ENCODE measurements at places on chromosomes 4 and X. TPM values are rescaled to one million over a fixed set of nuclear protein-coding genes. Genes with fewer than 3 reads are reported as not detected.

The TMEM35A gene
- total RNA-seq, result 0.17 TPM

The SHOX gene
- total RNA-seq, result not detected

The PABPC4L gene
- 0.54 TPM for total RNA-seq

The JAKMIP1 gene
- not detected for total RNA-seq

The PHOX2B gene
- not detected for total RNA-seq

The CT45A5 gene
- total RNA-seq, result not detected

The MUC7 gene
- 7.3 TPM for total RNA-seq

The GLRA3 gene
- total RNA-seq, result not detected

The PABPC1L2A gene
- total RNA-seq, result not detected

The CTAG2 gene
- not detected for total RNA-seq

The MAGEC1 gene
- total RNA-seq, result not detected

The GYPE gene
- 0.19 TPM for total RNA-seq

The TRAM1L1 gene
- 3.6 TPM for total RNA-seq

The C1GALT1C1 gene
- 9.2 TPM for total RNA-seq

The CLGN gene
- 0.08 TPM for total RNA-seq

The SLC9B1 gene
- total RNA-seq, result 0.30 TPM

The SMIM43 gene
- total RNA-seq, result not detected

The SPANXB1 gene
- not detected for total RNA-seq

The C4orf36 gene
- total RNA-seq, result 2.8 TPM

The GATB gene
- total RNA-seq, result 33.8 TPM

The ZDHHC15 gene
- total RNA-seq, result 1.9 TPM

The TRIM75 gene
- not detected for total RNA-seq

The SPACA5 gene
- not detected for total RNA-seq

The RHOXF2 gene
- not detected for total RNA-seq

The SPANXN4 gene
- total RNA-seq, result not detected

The SCRG1 gene
- total RNA-seq, result not detected

The ETDB gene
- not detected for total RNA-seq

The TEX13B gene
- not detected for total RNA-seq
